ENCODE measurements at places on chromosomes 7 and 10. TPM values are rescaled to one million over a fixed set of nuclear protein-coding genes. Genes with fewer than 3 reads are reported as not detected.

Gene NEUROD6
- not detected for total RNA-seq

Gene STK17A
- 12.2 TPM for total RNA-seq

DNA sequence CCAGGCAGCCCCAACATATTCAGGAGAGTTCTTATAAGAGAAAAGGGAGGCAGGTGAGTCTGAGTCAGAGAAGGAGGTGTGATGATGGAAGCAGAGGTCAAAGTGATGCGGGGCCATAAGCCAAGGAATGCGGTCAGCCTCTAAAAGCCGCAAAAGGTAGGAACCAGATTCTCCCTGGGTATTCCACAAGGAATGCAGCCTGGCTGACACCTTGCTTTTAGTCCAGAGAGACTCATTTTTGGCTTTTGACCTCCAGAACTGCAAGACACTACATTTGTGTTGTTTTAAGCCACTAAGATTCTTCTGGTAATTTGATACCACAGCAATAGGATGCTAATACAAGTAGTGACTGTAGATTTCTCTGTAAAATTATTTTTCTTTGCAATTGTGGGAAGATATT is 151.5 kb upstream of the EEPD1 start:
- no peak for DNase-seq

- DNase-seq = no peak
These were observed 274.0 kb downstream of the FRMD4A start for GRCh38 chr10:14056610-14057332.

- DNase-seq = no peak
These were observed 95.3 kb downstream of the SEM1 start for GRCh38 chr7:96614154-96614867.

DNA sequence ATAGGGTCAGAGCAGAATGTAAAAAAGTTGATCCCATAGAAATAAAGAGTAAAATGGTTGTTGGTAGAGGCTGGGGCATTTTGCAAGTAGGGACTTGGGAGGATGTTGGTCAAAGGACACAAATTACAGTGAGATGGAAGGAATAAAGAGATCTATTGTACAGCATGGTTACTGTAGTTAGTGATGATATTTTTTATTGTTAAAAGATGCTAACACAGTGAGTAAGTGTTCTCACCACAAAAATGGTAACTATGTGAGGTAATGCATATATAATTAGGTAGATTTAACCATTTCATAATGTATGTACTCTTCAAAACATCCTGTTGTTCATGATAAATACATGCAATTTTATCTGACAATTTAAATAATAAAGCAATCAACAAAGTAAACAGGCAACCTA is 280.7 kb upstream of the MAGI2 start:
- no peak for DNase-seq
